Activated naive CD8-positive, alpha-beta T cell treated with anti-CD3 and anti-CD28 coated beads for 36 hours (primary cell): ENCODE measurements at places on chromosomes 5 and 9. TPM values are rescaled to one million over a fixed set of nuclear protein-coding genes. Genes with fewer than 3 reads are reported as not detected.

DNA sequence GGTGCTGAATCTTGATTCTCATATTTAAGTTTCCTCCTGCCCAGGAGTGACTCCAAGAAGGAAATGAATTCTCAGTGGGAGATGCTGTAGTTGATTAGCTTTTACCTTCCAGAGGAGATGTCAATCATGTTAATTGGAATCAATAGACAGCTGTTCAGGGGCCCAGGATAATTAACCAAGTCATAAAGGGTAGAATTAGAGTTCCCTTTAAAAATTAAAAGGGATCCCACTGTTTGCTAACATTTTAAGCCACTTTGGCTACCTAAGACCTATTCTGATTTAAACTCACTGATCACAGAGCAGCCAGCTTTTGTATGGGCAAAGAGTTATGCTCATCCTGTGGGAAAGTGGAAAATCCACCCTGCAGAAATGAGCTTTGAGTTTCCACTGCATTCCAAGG, 249.6 kb downstream of the SLIT3 start:
- no peak for DNase-seq
- no peak overlapping the region for H3K4me3 ChIP-seq
- peaks cover 24% of the 10 kb centered on the region for H3K27me3 ChIP-seq
- peaks cover 2% of the 10 kb centered on the region for H3K4me1 ChIP-seq
- no peak overlapping the region for H3K27ac ChIP-seq

Gene IARS1
- total RNA-seq = 280 TPM

Gene PLAC8L1
- not detected for total RNA-seq

Gene KLF4
- 0.62 TPM for total RNA-seq

Gene SEMA5A
- not detected for total RNA-seq
